ENCODE measurements at places on chromosomes 2 and 18. TPM values are rescaled to one million over a fixed set of nuclear protein-coding genes. Genes with fewer than 3 reads are reported as not detected.

ZCCHC2 gene
- total RNA-seq: 6.4 TPM

DOK6 gene
- 10.4 TPM for total RNA-seq

C1QL2 gene
- not detected for total RNA-seq

UGT1A10 gene
- total RNA-seq: not detected

LYG1 gene
- total RNA-seq: 0.14 TPM

Data from smooth muscle cell of the umbilical artery (primary cell).